ENCODE measurements at places on chromosomes 16 and 17.

DNA sequence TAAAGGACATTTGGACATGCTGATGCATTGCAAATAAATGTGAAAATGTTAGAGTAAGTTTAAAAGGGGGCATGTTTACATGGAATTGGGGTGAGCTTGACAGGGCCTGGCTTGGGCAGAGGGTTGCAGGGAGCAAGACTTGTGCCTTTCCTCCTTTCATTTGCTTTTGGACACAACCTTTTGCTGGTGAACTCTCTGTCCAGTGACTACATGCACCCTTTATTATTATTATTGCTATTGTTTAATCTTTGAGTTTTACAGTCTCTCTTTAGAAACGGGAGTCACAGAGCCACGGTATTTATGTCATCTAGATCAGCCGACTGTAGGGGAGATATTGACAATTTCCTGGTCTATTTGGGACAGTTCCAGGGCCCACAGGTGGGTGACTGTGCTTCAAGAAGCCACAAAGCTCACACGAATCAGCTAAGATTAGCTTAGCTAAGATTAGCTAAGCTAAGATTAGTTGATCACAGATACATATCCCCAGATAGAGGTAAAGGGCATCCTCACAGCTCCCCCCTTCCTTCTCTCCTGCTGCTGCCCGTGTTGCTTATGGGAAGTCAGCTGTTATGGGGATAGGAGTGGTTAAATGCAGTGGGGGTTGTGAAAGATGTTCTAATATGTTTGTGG, 28.9 kb upstream of the ETV4 start:
- H3K27ac ChIP-seq: no peak overlapping the region
- DNase-seq: no peak
- peaks cover 12% of the 10 kb centered on the region for H3K4me1 ChIP-seq
- no peak overlapping the region for H3K4me3 ChIP-seq
- no peaks in the 10 kb centered on the region for H3K36me3 ChIP-seq

DNA sequence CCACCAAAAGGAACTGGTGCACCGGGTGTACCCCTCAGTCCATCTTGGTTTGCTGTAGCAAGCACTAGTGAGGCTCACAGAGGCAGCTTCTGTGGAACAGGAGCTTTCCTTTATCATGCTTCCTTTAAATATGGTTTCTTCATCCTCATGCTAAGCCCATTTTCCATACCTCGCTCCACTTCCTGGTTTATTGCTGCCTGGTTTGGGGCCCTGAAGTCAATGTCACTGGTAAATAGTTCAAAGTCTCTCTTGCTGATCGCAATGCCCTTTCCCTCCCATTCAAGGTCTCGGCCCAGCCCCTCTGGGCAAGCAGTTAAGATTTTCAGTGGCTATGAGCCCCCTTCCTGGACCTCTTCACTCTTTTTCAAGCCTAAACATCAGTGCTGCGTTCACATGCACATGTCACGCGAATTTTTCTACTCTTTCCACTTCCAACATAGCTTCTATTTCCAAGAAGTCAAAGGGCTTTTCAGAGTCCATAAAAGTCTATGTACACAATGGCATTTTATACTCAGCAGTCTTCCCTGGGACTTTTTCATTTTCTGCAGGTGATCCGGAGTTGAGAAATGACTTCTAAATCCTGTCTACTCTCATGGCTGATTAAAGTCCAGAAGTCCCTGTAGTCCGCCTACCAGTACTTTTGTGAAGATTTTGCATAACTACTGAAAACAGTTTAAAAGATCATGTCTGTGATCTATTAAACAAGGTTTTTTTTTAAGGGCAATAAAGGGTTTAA, 323.8 kb upstream of the ZFHX3 start:
- no peak overlapping the region for H3K27ac ChIP-seq
- H3K27me3 ChIP-seq: no peaks in the 10 kb centered on the region
- no peak for DNase-seq

DNA sequence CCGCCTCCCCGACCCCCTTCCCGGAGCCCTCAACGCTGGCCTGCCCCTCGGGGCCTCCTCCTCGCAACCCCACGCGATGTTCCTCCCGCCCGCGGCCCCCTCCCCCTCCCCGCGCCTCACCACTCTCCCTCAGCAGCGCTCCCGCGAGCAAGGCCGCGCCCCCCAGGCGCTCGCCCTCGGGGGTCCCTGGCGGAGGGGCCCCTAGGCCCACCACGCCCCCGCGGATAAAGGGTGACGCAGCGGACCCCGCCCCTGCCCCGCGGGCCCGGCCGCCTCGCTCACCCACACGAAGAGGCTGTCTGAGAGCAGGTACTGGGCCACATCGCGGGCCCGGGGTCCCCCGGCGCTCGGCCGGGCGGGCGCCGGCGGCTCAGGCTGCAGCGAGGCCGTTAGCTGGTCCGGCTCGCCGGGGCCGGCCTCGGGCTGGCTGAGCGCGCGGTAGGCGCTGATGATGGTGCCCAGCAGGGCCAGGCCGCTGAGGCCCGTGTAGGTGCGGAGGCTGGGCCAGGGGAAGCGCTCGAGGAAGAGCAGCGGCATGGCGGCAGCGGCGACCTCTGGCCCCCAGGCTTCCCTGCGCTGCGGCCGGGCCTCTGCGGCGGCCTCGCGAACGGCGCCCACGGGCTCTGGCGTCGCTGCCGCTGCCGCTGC, 430 bp downstream of the AMFR start:
- peak; percentile 46 for DNase-seq
- no peak overlapping the region for H3K4me3 ChIP-seq
- H3K36me3 ChIP-seq: no peaks in the 10 kb centered on the region
- H3K27me3 ChIP-seq: no peaks in the 10 kb centered on the region
- H3K27ac ChIP-seq: peak overlapping the region; percentile 10

- H3K4me3 ChIP-seq: no peak overlapping the region
- no peaks in the 10 kb centered on the region for H3K4me1 ChIP-seq
- H3K27ac ChIP-seq: no peak overlapping the region
- no peaks in the 10 kb centered on the region for H3K36me3 ChIP-seq
- no peak for DNase-seq
Observed at GRCh38 chr17:67759355-67760171, 41.8 kb downstream of the NOL11 start.

GRCh38 chr17:60554377-60554788, 28.3 kb upstream of the APPBP2 start:
- no peak for DNase-seq
- no peak overlapping the region for H3K27ac ChIP-seq
- H3K4me3 ChIP-seq: no peak overlapping the region
- no peaks in the 10 kb centered on the region for H3K36me3 ChIP-seq
- peaks cover 4% of the 10 kb centered on the region for H3K27me3 ChIP-seq

GRCh38 chr16:14658063-14658462, 25.3 kb downstream of the BFAR start:
- no peak overlapping the region for H3K27ac ChIP-seq
- H3K4me3 ChIP-seq: no peak overlapping the region
- peaks cover 54% of the 10 kb centered on the region for H3K36me3 ChIP-seq
- H3K4me1 ChIP-seq: peaks cover 4% of the 10 kb centered on the region
- DNase-seq: peak; percentile 6

DNA sequence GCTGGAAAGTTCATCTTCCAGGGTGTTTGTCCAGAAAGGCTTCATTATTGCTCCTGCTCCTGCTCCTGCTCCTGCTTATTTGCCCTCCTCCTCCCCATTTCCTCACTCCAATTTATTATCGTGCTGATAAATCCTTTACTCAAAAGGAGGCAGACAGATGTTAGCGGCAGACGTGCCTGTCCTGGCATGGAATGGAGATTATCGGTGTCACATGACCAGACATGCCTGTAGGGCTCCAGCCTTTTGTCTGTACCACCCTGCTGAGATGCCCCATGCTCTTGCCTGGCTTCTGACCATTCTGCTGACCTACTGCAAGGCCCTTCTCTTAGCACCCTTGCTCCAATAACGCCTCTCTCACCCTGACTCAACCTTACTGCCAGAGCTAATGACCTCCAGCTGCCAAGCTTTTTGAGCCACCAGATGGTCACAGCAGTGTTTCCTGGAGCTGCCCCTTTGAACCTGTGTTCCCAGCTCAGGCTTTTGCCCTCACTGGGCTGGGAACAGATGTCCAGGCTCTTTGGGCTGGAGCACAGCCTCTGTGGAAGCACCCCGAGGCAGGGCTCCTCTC, 12.8 kb downstream of the DNAH9 start:
- H3K27ac ChIP-seq: no peak overlapping the region
- no peaks in the 10 kb centered on the region for H3K4me1 ChIP-seq
- no peak for DNase-seq
- no peaks in the 10 kb centered on the region for H3K36me3 ChIP-seq
- no peaks in the 10 kb centered on the region for H3K27me3 ChIP-seq
- H3K4me3 ChIP-seq: no peak overlapping the region

GRCh38 chr17:5209396-5209795, 17.7 kb upstream of the ZNF594 start:
- no peaks in the 10 kb centered on the region for H3K27me3 ChIP-seq
- no peaks in the 10 kb centered on the region for H3K4me1 ChIP-seq
- no peak overlapping the region for H3K4me3 ChIP-seq
- DNase-seq: no peak
- no peaks in the 10 kb centered on the region for H3K36me3 ChIP-seq

- DNase-seq: no peak
- no peak overlapping the region for H3K4me3 ChIP-seq
- no peaks in the 10 kb centered on the region for H3K36me3 ChIP-seq
- H3K4me1 ChIP-seq: no peaks in the 10 kb centered on the region
- H3K27me3 ChIP-seq: no peaks in the 10 kb centered on the region
- H3K27ac ChIP-seq: no peak overlapping the region
Observed at GRCh38 chr17:13429201-13429600, 172.5 kb downstream of the HS3ST3A1 start.

- no peak for DNase-seq
- H3K4me1 ChIP-seq: peaks cover 10% of the 10 kb centered on the region
Observed at GRCh38 chr17:42174126-42174783, 6.7 kb downstream of the KCNH4 start.

DNA sequence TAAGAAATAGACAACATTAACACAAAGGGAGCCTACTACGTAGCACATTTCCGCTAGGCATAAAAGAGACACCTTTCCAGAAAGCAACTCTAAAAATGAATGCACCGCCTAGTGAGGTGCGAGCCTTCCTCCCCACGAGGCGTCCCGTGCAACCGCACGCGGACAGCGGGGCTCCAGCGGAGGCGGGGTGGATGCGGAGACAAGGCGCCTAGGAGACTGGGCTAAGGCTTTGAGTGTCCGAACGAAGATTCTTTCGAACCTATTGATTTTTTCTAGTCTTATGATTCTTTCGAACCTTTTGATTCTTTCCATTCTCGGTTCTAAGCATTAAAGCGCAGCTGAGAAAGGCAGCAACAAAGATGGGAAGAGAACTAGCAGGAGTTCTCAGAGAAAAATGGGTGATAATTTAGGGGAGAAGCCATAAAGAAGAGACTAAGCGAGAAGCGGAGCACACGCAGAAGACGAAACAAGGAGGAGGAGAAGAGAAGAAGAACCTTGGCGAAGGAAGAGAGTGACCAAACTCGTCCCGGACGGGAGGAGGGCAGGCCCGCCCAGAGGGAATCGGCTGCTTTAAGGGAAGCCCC, 394 bp upstream of the CPD start:
- DNase-seq: peak; percentile 79
- peaks cover 5% of the 10 kb centered on the region for H3K27me3 ChIP-seq
- H3K4me3 ChIP-seq: peak overlapping the region; percentile 95
- peaks cover 34% of the 10 kb centered on the region for H3K4me1 ChIP-seq

GRCh38 chr16:49455991-49456745, 82.6 kb downstream of the C16orf78 start:
- H3K4me3 ChIP-seq: no peak overlapping the region
- no peak for DNase-seq
- H3K36me3 ChIP-seq: no peaks in the 10 kb centered on the region
- no peak overlapping the region for H3K27ac ChIP-seq
- no peaks in the 10 kb centered on the region for H3K4me1 ChIP-seq

- no peaks in the 10 kb centered on the region for H3K27me3 ChIP-seq
- DNase-seq: no peak
- no peak overlapping the region for H3K27ac ChIP-seq
- no peaks in the 10 kb centered on the region for H3K36me3 ChIP-seq
- peaks cover 10% of the 10 kb centered on the region for H3K4me1 ChIP-seq
Observed at GRCh38 chr16:89175280-89176146, 4.0 kb downstream of the CDH15 start.

DNA sequence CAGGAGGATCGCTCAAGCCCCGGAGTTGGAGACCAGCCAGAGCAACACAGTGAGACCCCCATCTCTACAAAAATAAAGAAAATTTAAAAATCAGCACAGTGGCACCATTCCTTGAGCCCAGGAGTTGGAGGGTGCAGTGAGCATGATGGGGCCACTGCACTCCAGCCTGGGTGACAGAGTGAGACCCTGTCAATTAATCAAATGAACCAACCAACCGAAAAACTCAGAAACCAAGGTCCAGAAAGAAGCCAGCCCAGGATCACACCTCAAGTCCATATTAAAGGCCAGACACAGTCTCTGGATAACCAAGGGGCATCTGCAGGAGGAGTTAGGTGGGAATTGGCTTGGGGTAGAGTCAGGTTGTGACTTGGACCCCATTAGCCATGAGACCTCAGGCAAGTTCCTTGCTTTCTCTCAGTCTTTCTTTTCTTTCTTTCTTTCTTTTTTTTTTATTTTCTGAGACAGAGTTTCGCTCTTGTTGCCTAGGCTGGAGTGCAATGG, 2.4 kb downstream of the HSD17B1 start:
- H3K36me3 ChIP-seq: no peaks in the 10 kb centered on the region
- H3K27ac ChIP-seq: peak overlapping the region; percentile 87
- peaks cover 27% of the 10 kb centered on the region for H3K4me1 ChIP-seq
- peak overlapping the region; percentile 62 for H3K4me3 ChIP-seq

- H3K4me1 ChIP-seq: no peaks in the 10 kb centered on the region
- no peak for DNase-seq
- no peak overlapping the region for H3K4me3 ChIP-seq
- H3K27ac ChIP-seq: no peak overlapping the region
Observed at GRCh38 chr17:58028578-58028977, 21.5 kb upstream of the SRSF1 start.

DNA sequence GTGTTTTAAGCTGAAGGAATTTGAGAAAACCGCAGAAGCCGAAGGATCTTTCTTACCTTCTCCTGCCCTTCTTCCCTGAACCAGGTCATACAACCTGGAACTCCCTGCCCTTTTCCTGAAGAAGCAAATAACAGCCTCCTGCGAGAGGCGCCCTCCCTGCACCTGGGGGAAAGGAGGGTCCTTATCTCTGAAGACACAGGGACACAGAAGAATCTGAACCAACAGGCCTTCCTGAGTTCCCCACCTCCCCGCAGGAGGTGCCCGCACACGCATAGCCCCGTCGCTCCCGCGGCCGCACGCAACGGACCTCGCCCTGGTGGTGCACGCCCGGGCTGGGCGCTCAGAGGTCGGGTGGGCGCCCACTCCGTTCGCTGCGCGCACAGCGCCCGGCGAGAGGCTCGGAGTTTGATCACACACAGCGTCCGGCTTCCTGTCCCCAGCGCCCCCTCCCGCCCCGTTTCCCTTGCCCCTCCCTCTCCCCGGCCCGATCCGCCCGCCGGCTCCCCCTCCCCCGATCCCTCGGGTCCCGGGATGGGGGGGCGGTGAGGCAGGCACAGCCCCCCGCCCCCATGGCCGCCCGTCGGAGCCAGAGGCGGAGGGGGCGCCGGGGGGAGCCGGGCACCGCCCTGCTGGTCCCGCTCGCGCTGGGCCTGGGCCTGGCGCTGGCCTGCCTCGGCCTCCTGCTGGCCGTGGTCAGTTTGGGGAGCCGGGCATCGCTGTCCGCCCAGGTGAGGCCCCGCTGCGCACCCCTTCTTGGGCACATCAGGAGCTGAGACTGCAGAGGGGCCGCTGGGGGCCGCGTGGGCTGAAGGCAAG, at the start of gene TNFSF12:
Gene TNFSF12 (plus strand): TSS at position 474 of the 816 bp plus-strand sequence. CDS start 96 bp downstream, at position 570.
- peak; percentile 56 for DNase-seq
- peak within 1 kb of the TSS; percentile 84 for H3K4me3 ChIP-seq
- H3K27ac ChIP-seq: peak within 1 kb of the TSS; percentile 69
- H3K4me1 ChIP-seq: peaks cover 48% of the 10 kb centered on the region

Data from CD4-positive, CD25-positive, alpha-beta regulatory T cell (primary cell).